ENCODE measurements at places on chromosomes 16 and 17.

- no peak for DNase-seq
Observed at GRCh38 chr16:28917095-28917494, 7.9 kb downstream of the RABEP2 start.

DNA sequence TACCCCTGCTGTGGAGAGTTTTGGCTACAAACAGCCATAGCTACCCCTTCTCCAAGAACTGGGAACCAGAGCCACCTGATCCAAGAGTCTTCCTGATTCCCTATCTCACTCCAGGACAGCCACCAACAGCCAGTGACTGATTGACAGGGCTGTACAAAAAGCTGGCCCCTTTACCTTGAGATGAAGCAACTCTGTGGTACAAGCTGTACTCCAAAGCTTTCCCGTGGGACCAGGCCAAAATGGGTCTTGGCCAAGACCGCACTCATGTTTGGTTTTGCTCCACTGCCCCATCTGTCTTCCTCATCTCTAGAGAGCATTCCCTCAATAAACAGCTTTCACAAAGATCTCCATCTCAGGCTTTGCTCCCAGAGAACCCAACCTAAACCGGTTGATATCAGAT, 43.6 kb downstream of the RNF157 start:
- peak; percentile 56 for DNase-seq

- DNase-seq: no peak
Observed at GRCh38 chr16:89197033-89197632, 3.2 kb downstream of the SLC22A31 start.

- DNase-seq: no peak
Observed at GRCh38 chr17:56603486-56604238, 10.2 kb downstream of the NOG start.

- no peak for DNase-seq
Observed at GRCh38 chr17:15431196-15431595, 36.2 kb downstream of the CDRT4 start.

GRCh38 chr17:879546-880442, 97.6 kb downstream of the MRM3 start:
- peak; percentile 82 for DNase-seq

- DNase-seq: no peak
Observed at GRCh38 chr17:48148029-48148770, 40.6 kb downstream of the SNX11 start.

- no peak for DNase-seq
Observed at GRCh38 chr16:86962913-86963312, 354.3 kb downstream of the C16orf95 start.

- no peak for DNase-seq
Observed at GRCh38 chr16:23802776-23803175, 33.0 kb upstream of the PRKCB start.

GRCh38 chr16:2744711-2745110, 7.7 kb upstream of the SRRM2 start:
- DNase-seq: no peak

DNA sequence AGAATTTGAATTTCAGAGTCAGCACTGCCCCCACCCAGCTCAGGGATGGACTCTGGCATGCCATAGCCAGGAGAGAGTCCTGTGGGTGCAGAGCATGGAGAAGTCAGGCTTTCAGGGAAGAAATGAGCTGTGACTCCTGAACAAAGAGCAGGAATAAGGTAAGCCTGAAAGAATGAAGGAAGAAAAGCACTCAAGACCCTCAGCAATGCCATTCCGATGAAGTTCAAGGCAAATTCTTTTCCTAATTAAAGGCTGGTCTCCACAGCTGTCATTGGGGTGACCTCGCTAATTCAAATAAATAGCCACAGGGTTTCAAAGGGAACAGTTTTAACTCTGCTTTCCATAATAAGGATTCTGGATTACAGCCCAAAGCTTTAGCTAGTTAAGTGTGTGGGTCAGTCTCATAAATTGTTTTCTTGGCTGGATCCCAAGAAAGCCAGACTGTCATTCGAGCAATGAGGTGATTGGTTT, 31.7 kb downstream of the TOM1L2 start:
- peak; percentile 48 for DNase-seq

DNA sequence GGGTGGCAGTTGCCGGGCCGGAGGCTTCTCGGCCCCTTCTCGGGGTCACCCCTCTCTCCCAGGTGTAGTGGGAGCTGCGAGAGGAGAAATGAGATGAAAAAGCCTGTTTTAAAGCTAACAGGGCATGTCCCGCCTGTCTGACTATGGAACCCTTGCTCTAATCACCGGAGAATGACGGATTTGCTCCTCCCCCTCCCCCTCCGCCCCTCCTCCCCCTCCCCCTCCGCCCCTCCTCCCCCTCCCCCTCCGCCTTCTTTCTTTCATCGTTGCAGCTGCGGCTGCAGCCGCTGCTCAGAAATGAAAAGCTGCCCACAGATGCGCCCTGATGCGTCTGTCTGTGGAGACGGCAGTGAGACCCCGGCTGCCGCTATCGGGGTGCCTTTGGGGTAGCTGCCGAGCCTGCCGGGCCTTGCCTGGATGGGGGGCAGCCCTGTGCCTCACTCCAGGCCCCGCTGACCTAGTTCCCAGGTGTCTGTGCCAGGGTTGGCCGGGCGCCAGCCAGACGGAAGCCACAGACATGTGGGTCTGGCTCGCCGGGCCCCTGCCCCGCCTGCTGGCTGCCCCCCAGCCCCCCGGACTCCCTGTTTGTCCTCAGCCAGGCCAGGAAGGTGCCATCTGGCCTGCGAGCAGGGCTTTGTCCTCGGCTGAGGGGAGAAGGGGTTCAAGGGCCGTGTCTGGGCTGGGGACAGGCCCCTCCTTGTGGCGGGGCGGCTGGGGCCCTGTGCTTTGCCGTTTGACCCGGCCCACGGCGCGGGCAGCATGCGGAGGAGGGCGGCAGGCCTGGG, 37.7 kb downstream of the GINS2 start:
- DNase-seq: no peak

GRCh38 chr17:78779850-78780249, 2.2 kb downstream of the CYTH1 start:
- no peak for DNase-seq
